ENCODE measurements at places on chromosomes 3 and 15. TPM values are rescaled to one million over a fixed set of nuclear protein-coding genes. Genes with fewer than 3 reads are reported as not detected.

Gene IRAK2
- 2.7 TPM for total RNA-seq

DNA sequence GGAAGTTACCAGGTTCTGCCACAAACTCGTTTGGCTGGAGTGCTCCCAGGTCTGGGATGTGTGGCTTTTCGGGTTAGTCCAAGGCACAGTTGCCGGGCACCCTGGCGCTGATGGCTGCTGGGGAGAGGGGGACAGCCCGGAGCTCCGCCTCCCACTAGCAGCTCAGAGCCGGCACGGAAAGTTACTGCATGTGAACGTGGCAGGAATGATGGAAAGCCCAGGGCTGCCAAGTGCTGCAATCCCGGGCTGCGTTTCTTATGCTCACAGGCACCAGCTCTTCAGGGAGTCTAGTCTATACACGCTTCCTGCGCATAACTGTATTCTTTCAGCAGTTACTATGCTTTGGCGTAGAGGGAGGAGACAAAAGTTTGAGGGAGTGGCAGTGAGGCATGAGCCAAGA, 141.8 kb upstream of the ICE2 start:
- H3K36me3 ChIP-seq = no peaks in the 10 kb centered on the region
- H3K27ac ChIP-seq = no peak overlapping the region
- DNase-seq = no peak
- peak overlapping the region; percentile 33 for H3K4me3 ChIP-seq

Gene NANOGP8
- 3.3 TPM for total RNA-seq

Gene ADCY5
- total RNA-seq = 228 TPM

DNA sequence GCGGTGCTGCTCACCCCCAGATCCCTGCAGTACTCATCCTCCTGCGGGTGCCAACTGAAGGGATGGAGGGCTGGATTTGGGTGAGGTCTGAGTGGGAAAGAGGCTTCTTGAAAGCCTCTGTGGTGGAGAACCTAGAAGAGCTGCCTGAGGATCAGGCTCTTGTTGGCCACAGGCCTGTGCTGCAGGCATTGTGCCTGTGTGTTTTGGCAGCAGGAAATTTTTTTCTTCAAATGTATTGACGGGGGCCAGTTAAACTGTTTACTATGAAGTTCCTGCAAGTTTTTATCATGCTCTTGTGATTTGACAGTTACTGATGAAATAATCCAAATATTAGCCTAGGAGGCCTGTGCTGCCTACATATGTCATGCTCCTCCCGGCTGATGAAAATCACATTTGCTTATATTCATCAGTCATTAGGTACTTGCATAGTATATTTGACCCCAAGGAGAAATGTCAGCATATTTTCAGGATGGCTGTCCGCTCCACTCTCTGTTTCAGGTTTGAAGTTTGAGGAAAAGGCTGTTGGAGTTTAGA, 103.1 kb downstream of the THSD4 start:
- no peak overlapping the region for H3K4me3 ChIP-seq
- no peaks in the 10 kb centered on the region for H3K27me3 ChIP-seq
- no peak for DNase-seq

DNA sequence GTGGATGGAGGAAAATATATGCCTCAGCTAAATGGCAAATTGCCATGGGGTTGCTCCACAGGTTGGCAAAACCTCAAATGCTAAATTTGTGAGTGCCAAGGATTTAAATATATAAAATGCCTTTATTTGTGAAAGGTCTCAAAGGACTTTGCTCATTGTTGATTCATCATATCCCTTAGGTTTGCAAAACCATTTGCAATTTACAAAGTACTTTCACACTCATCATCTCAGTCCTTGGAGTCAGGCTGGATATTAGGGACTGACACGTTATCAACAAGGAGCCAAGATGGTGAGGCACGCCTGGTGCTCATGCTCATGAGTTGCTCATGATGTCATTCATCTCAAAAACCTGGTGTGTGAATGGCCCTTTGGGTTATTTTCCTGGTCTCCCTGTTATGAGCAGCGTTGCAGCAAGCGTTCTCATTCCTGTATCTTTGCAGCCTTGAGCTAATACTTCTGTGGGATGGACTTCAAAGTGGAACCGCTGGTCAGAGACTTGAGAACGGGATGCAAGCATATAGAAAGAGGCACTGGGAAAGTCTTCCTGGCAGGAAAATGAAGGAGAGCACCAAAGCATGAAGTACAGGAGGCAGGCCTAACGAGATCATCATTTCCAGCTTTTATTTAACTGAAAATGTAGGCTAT, 66.0 kb downstream of the MYO1E start:
- H3K4me1 ChIP-seq = peaks cover 12% of the 10 kb centered on the region
- H3K27ac ChIP-seq = peak overlapping the region; percentile 3
- no peaks in the 10 kb centered on the region for H3K27me3 ChIP-seq
- DNase-seq = no peak
- H3K36me3 ChIP-seq = no peaks in the 10 kb centered on the region
